Activated T-cell treated with anti-CD3 and anti-CD28 coated beads, Interleukin-2, amount 50 U/mL, for 4 hours (primary cell): ENCODE measurements at places on chromosomes 1 and 21. TPM values are rescaled to one million over a fixed set of nuclear protein-coding genes. Genes with fewer than 3 reads are reported as not detected.

DNA sequence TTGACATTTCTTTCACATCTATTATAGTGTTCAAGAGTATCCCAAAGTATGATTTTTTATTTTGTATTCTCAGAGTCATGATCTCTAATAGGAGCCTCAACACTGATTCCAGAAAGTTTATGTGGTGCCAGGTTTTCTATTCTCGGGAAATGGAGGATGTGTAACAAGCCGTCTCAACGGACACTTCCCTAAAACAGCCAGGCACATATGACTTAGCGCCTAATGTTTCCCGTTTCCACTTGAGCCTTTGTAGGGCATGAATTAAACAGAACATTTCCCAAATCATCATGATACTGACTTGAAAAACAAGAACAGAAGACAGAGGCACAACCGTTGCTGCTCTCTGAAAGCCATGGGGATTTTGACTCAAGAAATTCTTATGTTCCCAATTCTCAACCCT is 8.0 kb downstream of the CYYR1 start:
- no peak for DNase-seq

GRCh38 chr1:4830707-4831106 is 176.3 kb downstream of the AJAP1 start:
- no peak for DNase-seq

DNA sequence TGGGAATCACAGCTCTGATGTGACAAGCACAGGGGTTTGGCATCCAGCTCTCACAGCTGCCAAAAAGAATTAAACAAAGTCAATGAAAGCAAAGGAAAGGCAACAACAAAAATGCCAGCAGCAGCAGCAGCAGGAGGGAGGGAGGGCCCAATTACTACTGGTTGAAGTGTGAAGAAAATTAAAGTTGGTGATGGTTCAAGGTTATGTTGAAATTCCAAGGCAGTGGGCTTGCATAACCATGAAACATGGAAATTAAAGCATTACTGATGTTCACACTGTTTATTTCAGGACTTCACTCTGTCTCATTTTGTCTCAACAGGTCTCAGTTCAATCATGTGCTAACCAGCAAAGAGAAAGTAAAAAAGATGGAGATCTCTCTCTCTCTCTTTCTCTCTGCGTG is 220.3 kb upstream of the LYPLAL1 start:
- no peak for DNase-seq

DNA sequence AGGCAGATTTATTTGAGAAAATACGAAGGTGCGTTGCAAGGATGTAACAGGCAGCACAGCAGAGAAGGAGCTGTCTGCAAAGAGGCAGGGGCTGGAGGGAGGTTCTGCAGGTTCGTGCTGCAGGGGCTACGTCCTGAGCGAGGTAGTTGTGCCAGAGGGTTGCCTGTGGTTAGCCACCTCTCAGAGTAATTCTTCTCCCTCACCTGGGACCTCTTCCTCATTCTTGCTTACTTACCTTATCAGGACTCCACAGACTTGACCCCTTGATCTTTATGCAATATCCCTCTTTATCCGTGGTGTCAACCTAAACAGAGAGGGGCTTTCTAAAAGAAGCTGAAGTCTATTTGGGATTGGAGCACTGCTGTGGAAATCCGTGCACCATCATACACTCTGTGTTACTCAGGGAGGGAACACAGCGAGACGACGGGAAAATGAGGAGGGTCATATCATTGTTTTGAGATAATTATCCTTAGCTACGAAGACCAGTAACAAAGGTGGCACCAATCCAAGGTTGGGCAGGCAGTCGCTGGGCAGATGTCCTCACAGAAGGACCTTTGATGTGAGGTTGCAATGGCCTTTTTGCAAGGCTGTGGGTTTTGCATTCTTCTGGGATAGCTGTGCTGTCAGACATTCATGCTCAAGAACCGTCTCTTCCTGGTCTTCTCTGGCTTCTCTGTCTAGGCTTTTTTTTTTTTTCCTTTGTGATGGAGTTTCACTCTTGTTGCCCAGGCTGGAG is 82.8 kb downstream of the WDR4 start:
- no peak for DNase-seq

- no peak for DNase-seq
Observed at GRCh38 chr1:25740071-25740470, 59.9 kb upstream of the SELENON start.

DNA sequence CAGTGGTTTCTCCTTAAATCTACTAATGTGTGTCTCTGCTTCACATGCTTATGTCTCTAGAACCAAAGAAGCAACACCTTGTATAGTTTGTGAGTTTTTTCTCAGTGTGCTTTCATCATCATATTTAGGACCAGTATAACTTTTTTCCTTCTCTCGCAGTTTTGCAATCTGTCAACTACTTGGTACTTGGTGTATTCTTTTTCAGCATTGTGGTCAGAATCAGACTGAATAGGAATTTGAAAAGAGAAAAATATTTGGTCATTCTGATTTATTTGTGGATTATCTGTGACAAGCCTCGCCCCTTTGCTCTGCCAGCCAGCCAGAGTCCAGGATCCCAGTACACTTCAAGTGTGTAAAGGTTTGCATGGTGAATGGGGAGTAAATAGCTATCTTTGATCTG is 122.3 kb downstream of the C1orf21 start:
- no peak for DNase-seq

DNA sequence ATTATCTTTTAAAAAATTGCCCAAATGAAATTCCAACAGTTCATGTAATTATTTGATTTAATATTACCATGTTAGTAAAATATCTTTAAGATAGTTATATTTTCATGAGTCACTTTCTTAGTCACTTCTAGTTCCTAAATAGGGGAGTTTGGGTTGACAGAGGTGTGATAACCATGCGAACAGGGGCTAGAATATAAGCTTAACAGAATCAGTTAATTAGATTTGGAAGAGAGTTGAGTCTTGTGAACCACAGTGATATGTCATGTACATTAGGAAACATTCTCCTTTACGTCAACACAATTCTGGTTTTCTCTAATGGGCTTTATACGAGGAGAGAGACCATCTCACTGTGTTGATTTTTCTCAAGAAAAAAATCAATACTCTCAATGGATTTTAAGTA is 64.8 kb upstream of the ZNF281 start:
- no peak for DNase-seq

GRCh38 chr1:77467741-77468140 is 185.9 kb downstream of the AK5 start:
- DNase-seq: no peak

DNA sequence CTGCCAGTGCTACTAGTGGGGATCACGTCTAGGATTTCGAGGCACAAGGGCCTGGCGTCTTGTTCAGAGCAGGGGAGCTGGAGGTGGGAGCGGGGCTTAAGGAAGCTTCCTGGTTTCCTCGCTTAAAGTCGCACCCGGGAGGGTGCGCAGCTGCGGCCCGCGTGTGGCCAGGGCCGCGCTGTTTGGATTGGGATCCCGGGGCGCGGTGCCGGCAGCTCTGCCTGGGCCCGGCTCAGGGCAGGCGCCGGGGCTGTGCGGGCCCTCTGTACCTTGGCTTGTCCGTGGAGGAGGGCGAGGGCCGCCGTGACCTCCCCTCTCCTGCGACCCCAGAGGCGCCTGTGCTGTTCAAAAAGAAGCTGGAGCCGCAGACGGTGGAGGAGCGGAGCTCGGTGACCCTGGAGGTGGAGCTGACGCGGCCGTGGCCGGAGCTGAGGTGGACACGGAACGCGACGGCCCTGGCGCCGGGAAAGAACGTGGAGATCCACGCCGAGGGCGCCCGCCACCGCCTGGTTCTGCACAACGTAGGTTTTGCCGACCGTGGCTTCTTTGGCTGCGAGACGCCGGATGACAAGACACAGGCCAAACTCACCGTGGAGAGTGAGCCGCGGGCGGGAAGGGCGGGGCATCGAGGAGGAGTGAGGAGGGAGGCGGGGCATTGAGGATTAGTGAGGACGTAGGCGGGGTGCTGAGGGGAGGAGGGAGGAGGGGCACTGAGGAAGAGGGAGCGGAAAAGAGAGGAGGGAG is 67.8 kb downstream of the OBSCN start:
- DNase-seq: peak; percentile 89

DNA sequence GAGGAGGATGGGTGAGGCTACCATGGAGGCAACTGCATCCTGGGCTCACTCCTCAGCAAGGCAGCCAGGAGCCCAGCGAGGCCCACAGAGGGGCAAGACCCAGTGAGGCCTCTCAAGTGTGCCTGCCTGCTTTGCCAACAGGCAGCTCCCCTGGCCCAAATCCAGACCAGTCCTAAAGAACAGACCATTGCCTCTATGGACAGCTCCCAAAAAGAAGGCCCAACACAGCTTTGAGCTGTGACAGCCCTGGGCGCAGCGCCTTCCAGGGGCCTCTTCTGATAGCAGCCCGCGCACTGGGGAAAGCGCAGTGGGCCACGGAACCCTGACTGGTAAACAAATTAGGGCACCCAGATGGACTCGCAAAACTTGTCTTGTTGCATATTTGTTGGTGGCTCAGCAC is 25.5 kb downstream of the C1orf198 start:
- no peak for DNase-seq

DNA sequence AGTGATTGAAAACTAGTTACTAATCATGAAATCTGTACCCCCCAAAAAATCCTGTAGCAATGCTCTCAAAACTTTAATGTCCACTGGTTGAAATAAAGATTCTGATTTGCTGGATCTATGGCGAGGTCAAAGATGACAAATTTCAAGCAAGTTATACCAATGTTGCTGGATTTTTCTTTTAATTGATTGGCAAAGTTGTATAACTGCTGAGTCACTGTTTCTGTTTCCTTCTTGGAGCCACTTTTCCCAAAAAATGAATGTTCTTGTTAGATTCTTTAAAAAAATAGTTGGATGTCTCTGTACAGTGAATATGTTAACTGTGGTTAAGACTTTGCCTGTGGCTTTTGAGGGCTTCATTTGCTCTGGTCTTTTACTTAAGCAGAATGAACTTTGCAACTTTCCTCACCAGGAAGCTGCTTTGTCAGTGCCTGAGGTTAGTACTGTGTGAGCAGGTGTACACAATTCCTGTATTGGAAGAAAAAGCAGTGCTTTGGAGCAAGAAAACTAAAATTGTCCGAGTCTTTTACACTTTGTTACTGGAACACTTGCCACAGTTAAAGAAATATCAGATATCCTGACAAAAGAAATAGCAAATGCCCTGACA is 1211.9 kb downstream of the MRPL39 start:
- no peak for DNase-seq

GRCh38 chr1:11355559-11356475 is 82.8 kb downstream of the UBIAD1 start:
- DNase-seq: no peak

Gene TRAF3IP3
- 85.2 TPM for total RNA-seq

Gene DNAJC28
- total RNA-seq: 0.11 TPM

Gene GPR25
- total RNA-seq: 0.16 TPM

Gene KLF17
- total RNA-seq: not detected

Gene TEKT2
- total RNA-seq: 0.27 TPM

Gene CHODL
- not detected for total RNA-seq

Gene FCGR1A
- total RNA-seq: not detected

Gene GPR37L1
- not detected for total RNA-seq
